Dermis blood vessel endothelial cell (primary cell): ENCODE measurements at places on chromosomes 3 and 15.

GRCh38 chr3:139248593-139249255 is 95.1 kb upstream of the MRPS22 start:
- DNase-seq: no peak

DNA sequence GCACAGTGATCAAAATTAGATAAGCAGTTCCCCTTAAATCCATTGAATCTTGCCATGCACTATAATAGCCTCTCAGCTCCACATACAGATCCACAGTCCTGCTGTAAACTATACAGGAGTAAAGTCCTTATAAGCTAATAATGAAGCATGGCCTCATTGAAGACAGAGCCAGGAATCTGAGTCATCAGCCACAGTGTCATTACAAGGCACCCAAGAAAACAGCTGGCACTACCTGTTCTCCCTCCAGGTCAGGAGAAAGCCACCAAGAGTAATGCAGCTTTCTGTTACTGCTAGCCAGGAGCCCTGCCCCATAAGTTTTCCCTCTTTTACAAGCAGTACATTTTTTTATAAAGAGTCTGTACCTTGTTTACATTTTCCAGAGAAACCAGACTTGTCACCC is 27.3 kb downstream of the WDR49 start:
- no peak for DNase-seq

GRCh38 chr3:178672275-178672674 is 136.0 kb downstream of the KCNMB2 start:
- DNase-seq: no peak

DNA sequence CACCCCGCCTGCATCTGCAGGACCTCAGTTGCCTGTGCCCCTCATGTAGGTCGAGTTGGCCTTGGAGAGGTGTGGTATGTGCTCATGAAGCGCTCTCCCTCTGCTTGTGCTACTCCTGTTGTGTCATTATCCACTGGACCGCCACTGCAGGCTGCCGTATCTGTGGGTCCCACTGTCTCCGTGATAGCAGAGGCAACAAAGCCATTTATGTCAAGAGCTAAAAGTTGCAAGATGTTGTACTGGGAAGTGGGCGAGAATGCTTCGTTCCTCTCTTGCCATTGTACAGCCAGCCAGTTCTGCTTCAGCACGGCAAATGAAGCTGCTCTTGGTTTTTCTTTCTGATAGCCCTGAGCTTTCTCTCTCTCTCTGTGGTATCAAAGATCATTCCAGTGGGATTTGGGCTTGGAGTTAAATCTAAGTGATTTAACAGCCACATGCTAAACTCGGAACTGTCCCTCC is 89.0 kb downstream of the TMEM212 start:
- DNase-seq: no peak

DNA sequence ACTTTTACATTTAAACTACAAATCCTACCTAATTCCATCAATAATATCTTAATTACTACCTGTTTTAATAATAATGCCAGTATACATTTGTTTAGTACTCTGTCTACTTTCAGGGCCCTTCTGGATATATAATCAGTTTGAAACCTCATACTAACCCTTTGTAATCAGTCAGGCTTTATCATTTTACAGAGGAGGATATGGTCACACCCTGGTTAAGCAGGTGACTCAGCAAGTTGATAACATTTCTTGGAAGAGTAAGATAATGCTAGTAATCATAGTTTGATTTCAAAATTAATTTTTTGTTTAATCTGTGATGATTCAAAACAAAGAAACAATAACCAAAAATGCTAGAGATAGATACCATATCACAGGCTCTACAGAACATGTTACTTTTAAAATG is 208.2 kb upstream of the MANF start:
- DNase-seq: no peak

DNA sequence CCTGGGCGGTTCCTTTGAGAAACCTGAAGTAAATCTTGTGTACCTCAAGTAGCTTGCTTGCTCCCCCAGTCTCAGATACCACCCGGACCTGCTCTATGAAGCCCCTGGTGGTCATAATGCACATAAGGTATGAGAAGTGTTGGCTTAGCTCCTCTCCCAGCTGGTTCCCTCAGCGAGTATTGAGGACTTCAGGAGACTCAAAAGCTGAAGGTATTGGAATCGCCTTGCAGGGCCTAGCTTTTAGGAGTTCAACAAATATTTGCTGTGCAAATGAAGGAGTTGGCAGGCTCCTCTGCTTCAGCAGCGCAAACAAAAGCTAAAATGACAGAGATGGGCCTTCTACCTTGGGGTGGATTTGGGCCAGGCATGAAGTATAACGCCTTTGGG is 1.7 kb downstream of the CMTM8 start:
- DNase-seq: peak; percentile 80

GRCh38 chr3:152021951-152022461 is 148.6 kb downstream of the SUCNR1 start:
- DNase-seq: peak; percentile 90

- DNase-seq: no peak
Measured at GRCh38 chr3:186213946-186214345, 105.1 kb upstream of the ETV5 start.

- peak; percentile 59 for DNase-seq
Measured at GRCh38 chr3:179450901-179451264, 387 bp downstream of the GNB4 start.

GRCh38 chr15:76501726-76502125 is 165.2 kb downstream of the ISL2 start:
- no peak for DNase-seq

DNA sequence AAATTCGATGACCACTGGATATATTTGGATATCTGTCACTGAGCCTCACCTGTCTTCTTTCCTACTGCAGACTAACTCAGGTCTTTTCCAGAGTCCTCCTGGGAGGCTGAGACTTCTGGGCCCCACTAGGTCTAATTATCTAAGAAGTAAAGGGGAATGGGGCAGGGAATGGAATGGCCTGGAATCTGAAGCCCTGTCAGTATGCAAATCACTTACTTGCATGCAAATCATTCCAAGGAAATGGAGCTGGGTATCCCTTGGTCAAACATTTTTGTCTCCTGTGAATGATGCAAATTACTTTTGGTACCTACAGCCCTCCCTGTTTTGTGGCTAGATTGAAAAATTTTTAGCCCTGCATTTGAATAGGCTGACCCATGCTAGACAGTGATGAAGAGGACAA is 5.3 kb upstream of the SPSB4 start:
- no peak for DNase-seq

DNA sequence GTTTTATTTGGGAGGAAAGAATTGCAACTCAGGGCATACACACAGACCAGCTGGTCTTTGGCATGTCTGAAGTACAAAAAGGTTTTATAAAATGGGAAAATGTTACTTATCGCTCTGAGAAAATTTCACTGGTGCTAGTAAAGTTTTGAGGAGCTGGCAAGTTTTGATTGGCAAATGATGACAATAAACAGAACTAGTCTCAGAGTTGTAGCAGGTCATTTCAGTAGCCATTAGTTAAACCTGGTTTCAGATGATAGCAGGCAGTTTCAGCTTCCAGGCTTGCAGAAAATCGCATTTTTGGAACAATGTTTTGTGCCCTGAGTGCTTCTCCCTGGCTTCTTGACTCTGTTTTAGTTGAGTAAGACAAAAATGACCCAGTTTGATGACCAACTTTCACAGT is 10.7 kb downstream of the B2M start:
- no peak for DNase-seq

GRCh38 chr3:30707825-30708224 is 101.4 kb downstream of the TGFBR2 start:
- DNase-seq: peak; percentile 44

- DNase-seq: peak; percentile 31
Measured at GRCh38 chr3:14549256-14549919, 9.2 kb upstream of the GRIP2 start.

DNA sequence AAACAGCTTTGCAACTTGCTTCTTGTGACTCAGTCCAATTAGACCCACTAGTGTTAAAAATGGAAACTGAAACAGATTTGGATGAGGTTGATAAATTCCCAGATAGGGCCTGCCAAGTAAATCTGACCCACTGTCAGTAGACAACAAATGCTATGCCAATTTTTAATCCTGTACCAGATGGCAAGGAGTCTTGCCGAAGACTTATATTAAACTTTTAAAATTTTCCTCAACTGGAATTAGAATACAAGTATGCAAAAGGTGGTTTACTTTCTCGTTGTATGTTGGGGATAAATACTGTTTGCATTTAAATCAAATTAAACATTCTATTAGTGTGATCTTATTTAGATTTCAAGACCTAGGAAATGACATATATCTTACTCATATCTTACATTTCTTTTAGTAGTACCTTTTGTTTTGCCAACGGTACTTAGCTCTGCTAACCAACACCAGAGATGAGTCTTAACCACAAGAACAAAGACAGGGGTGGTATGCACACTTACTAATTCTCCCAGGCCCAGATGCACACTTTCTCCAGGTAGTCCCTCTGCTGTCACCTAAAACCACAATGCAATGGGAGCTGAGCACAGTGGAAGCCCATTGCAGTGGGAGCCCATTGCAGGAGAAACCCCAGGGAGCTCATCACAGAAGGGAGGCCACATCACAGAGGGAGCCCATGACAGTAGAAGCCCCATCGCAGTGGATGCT is 77.8 kb downstream of the WWTR1 start:
- DNase-seq: peak; percentile 64

DNA sequence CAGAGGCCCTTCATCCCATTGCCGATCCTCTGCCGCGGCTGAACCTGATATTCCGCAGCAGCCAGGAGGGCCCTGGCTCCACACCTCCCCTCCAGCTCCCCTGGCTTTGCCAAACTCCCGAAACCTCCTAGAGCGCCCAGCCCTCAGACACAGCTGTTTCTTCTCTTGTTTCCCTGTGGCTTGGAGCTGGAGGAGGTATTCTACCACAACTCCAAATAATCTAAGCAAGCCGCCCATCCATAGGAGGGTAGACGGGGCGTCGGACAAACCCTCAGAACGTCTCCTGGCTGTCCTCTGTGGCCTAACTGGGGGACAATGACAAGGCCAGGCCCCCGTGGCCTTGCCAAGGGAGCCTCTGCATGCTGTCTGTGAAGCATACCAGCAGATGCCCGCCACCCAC is 10.4 kb downstream of the PLA2G4D start:
- DNase-seq: no peak

DNA sequence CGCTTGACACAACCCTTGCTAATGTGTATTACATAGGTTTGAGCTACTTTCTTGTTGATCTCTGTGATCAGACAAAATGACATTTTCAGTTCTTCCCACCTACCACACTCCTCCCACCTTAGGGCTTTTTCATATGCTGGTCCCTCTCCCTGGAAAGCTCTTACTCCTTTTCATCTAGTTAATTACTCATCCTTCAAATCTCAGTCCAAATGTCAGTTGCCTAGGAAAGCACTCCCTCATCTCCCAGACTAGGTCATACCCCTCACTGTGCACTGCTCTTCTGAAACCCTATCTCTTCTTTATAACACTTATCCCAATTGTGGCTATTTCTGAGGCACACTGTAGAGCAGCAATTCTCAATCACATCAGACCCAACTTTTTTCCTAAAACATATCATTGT is 7.3 kb downstream of the ZNF106 start:
- no peak for DNase-seq

- DNase-seq: peak; percentile 68
Measured at GRCh38 chr3:197309528-197310361, 11.3 kb upstream of the DLG1 start.

- no peak for DNase-seq
Measured at GRCh38 chr3:104610730-104611652, 755.7 kb upstream of the ALCAM start.

- DNase-seq: peak; percentile 86
Measured at GRCh38 chr3:116770815-116771450, 61.4 kb downstream of the TUSC7 start.

GRCh38 chr3:183868796-183869195 is 15.9 kb downstream of the PARL start:
- no peak for DNase-seq

DNA sequence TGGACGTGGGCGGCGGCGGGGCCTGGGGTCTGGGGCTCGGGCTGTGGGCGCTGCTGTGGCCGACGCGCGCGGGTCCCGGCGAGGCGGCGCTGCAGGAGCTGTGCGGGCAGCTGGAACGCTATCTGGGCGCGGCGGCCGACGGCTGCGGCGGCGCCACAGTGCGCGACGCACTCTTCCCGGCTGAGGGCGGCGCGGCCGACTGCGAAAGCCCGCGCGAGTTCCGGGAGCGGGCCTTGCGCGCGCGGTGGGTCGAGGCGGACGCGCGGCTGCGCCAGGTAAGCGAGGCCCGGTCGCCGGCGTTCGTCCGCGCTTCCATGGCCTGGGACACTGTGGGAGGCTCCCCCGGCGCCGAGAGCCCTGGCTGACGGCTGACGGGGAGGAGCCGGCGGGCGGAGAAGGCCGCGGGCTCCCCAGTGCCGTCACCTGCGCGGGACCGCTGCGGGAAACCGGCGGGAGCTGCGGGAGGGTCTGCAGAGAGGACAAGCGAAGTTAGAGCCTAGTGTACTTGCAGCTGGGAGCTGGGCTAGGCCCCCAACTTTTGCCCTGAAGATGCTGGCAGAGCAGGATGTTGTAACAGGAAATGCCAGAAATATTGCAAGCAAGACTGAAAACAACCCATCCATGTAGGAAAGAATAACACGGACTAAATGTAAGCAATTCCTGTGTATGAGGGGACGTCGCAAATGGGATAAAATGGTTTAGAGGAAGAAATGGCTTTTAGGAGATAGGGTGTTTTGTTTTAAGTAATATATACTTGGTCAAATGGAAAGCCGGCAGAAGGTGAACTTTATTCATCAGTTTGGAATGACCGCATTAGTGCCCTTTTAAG is 847 bp downstream of the WHAMM start:
- peak; percentile 57 for DNase-seq

GRCh38 chr3:71206305-71207165 is 377.0 kb downstream of the FOXP1 start:
- DNase-seq: no peak

- no peak for DNase-seq
Measured at GRCh38 chr3:30526031-30526430, 80.4 kb upstream of the TGFBR2 start.

GRCh38 chr3:134205451-134205850 is 45.2 kb downstream of the RYK start:
- DNase-seq: no peak

DNA sequence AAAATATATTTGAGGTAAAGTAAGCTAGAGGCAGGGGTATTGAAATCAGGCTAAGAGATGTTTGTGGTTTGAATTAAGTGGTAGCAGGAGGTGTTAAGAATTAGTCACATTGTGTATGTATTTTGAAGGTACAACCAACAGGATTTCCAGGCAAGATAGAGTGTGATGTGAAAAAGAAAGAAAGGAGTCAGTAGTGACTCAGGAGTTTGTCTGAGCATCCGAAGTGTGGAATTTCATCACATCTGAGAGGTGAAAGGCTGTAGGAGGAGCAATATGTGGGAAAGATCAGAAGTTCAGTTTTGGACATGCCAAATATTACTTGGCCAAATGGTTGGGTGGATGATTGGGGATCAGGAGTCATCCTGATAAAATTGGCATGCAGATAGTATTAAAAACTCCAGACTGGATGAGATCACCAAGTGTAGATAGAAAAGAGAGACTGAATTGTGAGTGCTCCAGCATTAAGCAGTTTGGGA is 32.1 kb upstream of the EBLN2 start:
- DNase-seq: peak; percentile 28

GRCh38 chr3:143600756-143601718 is 247.2 kb downstream of the SLC9A9 start:
- peak; percentile 41 for DNase-seq

- no peak for DNase-seq
Measured at GRCh38 chr15:88021601-88022000, 234.9 kb downstream of the NTRK3 start.
